Immature natural killer cell (primary cell): ENCODE measurements at places on chromosomes 6 and 20.

DNA sequence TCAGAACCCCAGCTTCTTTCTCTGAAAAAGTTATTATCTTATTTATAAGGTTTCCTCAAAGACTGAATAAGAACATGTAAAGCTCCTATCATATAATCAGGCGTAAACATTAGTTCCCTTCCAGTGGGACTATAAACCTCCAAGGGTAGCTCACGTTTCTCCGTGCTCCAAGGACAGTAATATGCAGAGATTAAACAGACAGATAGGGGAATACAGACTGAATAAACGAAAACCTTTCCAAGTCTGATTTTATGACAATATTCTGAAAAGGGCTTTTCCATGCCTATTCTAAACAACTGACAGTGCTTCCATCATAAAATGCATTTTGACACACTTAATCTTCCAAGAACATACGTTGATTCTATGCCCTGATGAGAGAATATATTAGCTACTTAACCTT lies 22.8 kb downstream of the BACH2 start:
- peak overlapping the region; percentile 64 for H3K4me3 ChIP-seq
- peaks cover 5% of the 10 kb centered on the region for H3K36me3 ChIP-seq
- peaks cover 25% of the 10 kb centered on the region for H3K4me1 ChIP-seq
- H3K27me3 ChIP-seq: peaks cover 18% of the 10 kb centered on the region
- no peak for DNase-seq
- H3K27ac ChIP-seq: peak overlapping the region; percentile 97

DNA sequence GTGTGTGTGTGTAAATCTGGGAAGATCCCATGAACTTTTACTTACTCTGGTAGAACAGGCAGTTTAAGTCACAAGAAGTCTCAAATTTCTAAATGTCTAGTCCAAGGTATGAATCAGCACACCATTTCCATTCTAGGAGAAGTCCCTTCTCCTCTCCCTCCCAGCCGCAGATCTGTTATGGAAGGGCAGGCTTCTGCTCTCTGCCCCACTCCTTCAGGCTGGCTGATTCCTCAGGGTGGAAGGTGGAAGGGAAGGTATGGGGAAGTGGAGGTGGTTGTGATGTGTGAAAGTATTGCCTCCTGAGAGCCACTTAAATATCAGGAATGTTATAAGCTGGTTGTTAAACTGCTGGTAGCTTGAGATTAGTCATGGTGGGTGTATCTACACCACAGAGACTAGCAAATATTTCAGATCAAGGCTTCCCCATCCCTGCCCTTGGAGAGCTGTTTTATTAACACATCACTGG lies 44.5 kb upstream of the LAMA4 start:
- H3K4me1 ChIP-seq: no peaks in the 10 kb centered on the region
- H3K36me3 ChIP-seq: no peaks in the 10 kb centered on the region
- no peak for DNase-seq
- peaks cover 12% of the 10 kb centered on the region for H3K27me3 ChIP-seq
- no peak overlapping the region for H3K27ac ChIP-seq
- H3K4me3 ChIP-seq: no peak overlapping the region

GRCh38 chr20:49964964-49965780 lies 17.6 kb upstream of the SNAI1 start:
- no peaks in the 10 kb centered on the region for H3K4me1 ChIP-seq
- no peaks in the 10 kb centered on the region for H3K27me3 ChIP-seq
- no peak for DNase-seq

- H3K4me3 ChIP-seq: peak overlapping the region; percentile 51
- no peaks in the 10 kb centered on the region for H3K36me3 ChIP-seq
- H3K27ac ChIP-seq: peak overlapping the region; percentile 84
- H3K27me3 ChIP-seq: no peaks in the 10 kb centered on the region
- peak; percentile 80 for DNase-seq
These were observed 31.9 kb downstream of the FOXO3 start for GRCh38 chr6:108592371-108593337.

GRCh38 chr20:25514747-25515340 lies 70.5 kb downstream of the NINL start:
- no peak for DNase-seq
- no peak overlapping the region for H3K27ac ChIP-seq
- no peak overlapping the region for H3K4me3 ChIP-seq
- peaks cover 3% of the 10 kb centered on the region for H3K27me3 ChIP-seq

DNA sequence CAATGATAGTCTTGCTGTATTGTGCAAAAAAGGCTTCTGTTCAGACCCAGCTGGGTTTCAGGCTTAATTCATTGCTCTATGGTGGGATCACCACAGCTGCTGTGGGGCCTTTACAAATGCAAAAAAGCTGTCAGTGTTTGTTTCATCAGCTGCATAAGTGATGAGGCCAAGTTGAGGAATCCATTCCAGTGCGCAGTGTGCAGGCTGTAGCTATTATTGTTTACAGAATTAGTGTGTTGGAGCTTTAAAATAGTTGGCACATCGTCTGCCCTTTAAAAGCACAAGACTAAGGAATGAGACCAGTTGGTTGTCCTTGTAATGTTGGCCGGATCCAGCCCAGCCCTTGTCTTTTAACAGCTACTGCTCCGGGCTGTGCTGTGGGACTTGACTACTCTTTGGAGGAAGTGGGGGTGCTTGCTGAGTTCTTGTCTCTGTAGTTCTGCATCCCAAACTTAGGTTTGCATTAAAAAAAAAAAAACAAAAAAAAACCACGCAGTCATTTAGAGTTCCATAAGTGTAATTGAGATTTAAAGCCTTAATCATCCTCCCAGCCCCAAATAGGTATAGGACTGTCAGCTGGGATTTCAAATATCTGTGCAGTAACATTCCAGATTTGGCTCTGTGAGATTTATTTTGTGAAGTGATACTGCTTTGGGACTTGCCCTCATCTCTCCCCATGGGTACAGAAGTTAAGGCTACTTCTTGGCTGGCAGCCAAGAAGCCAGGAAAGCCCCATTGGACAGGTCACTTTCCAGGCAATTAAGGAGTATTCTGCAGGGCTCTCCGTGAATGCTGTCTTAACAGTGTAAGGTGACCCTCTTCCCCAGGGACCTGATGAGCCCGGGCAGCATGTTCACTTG lies 19.3 kb downstream of the JARID2 start:
- peak overlapping the region; percentile 79 for H3K27ac ChIP-seq
- no peak for DNase-seq
- no peaks in the 10 kb centered on the region for H3K36me3 ChIP-seq
- peaks cover 4% of the 10 kb centered on the region for H3K27me3 ChIP-seq
- peak overlapping the region; percentile 19 for H3K4me3 ChIP-seq

- no peaks in the 10 kb centered on the region for H3K36me3 ChIP-seq
- DNase-seq: no peak
- no peak overlapping the region for H3K4me3 ChIP-seq
- H3K4me1 ChIP-seq: no peaks in the 10 kb centered on the region
- H3K27me3 ChIP-seq: no peaks in the 10 kb centered on the region
These were observed 24.5 kb upstream of the ULBP3 start for GRCh38 chr6:150093397-150093796.

DNA sequence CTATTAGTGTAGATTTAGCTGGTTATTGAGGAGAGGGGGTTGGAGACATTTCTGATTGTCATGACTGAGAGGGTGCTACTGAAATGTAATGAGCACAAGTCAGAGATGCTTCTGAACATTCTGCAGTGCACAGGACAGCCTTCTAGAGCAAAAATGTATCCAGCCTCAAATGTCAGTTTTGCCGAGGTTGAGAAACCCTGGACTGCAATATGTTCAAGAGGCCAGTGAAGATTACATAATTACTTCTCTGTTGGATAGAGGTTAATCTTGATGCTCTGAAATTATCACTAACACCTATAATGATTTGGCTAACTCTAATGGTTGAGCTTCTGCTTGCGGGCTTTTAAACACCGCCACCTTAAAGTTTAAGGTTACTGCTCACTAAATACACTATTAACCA lies 3.4 kb upstream of the DUSP22 start:
- no peak overlapping the region for H3K27ac ChIP-seq
- H3K4me1 ChIP-seq: peaks cover 30% of the 10 kb centered on the region
- no peak for DNase-seq
- H3K27me3 ChIP-seq: peaks cover 10% of the 10 kb centered on the region

GRCh38 chr20:44029848-44030230 lies 115.2 kb downstream of the TOX2 start:
- H3K4me1 ChIP-seq: peaks cover 34% of the 10 kb centered on the region
- H3K27me3 ChIP-seq: peaks cover 14% of the 10 kb centered on the region
- peaks cover 3% of the 10 kb centered on the region for H3K36me3 ChIP-seq
- DNase-seq: no peak
- H3K27ac ChIP-seq: no peak overlapping the region

- H3K4me3 ChIP-seq: no peak overlapping the region
- no peaks in the 10 kb centered on the region for H3K4me1 ChIP-seq
- DNase-seq: no peak
- no peaks in the 10 kb centered on the region for H3K36me3 ChIP-seq
These were observed 125.0 kb upstream of the CD93 start for GRCh38 chr20:23211164-23211563.

- DNase-seq: no peak
- H3K27me3 ChIP-seq: peaks cover 2% of the 10 kb centered on the region
- peaks cover 11% of the 10 kb centered on the region for H3K4me1 ChIP-seq
These were observed 80.6 kb upstream of the MBOAT1 start for GRCh38 chr6:20292905-20293304.

DNA sequence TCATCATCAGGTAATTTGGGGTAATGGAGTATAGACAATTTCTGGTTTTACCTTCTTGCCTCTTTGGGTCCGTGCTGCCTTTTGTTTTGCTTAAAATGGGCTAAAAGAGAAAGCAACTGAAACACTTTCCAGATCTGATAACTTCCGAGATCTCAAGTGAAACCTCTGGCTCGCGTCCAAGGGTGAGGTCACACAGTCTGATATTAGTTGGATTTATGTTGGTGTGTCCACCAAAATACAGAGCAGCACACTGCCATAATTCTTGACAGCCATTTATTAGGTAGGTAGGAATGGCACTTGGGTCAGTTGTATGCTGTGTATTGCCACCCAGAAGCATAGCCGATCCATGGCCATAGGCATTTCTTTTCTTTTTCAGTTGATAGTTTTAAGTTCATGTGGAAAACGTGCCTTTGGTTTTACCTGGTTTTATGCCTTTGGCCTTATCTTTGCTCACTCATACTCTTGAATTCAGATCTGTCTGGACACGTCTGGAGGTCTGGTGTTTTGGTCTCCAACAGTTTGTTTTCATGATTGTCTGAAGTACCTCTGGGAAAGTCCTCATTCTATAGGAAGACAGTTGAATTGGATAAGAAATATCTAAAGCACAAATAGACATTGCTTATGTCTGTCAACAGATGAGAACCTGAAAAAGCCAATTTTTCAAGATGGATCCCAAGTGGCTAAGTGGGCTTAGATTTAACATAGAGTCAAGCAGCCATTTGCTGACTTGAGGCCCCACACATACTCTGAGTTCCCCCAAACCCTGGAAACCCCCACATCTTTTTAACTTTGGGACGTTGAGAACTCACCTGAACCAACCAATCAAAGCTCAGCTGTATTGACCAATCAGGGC lies 320.8 kb downstream of the SOX4 start:
- H3K4me1 ChIP-seq: peaks cover 18% of the 10 kb centered on the region
- no peak for DNase-seq
- no peak overlapping the region for H3K27ac ChIP-seq

GRCh38 chr6:20335872-20336271 lies 65.8 kb upstream of the E2F3 start:
- H3K4me3 ChIP-seq: peak overlapping the region; percentile 76
- H3K27ac ChIP-seq: peak overlapping the region; percentile 83
- H3K4me1 ChIP-seq: peaks cover 13% of the 10 kb centered on the region
- H3K27me3 ChIP-seq: peaks cover 5% of the 10 kb centered on the region
- no peak for DNase-seq
- no peaks in the 10 kb centered on the region for H3K36me3 ChIP-seq

DNA sequence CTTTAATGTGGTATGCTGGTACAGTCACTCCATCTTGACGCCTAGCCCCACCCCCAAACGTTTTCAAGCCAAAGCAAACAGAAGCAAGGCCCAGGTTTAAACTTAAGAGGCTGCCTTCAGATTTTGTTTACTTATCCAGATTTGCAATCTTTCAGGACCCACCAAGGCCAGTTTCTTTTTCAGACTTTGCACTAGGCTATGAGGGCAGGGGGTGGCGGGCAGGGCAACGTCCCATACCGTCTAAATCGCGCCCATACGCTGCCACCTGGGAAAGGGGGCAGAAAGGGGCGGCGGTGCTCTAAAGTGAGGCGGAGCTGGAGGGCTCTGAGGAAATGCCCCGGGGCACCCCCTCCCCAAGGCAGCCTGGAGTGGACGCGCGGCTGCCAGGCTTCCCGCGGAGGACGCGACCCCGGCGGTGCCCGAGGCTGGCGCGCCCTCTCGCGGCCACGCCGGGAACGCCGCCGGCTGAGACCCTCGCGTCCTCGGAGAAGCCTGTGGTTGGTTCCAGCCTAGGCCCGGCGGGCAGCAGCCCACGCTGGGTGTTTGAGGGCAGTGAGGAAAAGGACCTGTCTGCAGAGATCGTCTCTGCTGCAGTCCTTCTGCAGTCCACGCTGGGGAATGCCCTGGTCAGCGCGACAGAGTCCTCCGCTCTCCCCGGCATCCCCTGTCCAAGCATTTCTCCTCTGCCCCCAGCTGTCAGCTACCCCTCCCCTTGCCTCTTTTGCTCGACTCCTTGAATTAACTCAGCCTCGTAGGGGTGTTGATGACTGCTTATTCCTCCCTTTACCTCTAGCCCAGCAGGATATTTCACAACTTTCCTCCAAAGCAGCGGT lies 129.2 kb upstream of the PRND start:
- peak; percentile 38 for DNase-seq
- H3K4me1 ChIP-seq: peaks cover 8% of the 10 kb centered on the region
- H3K27me3 ChIP-seq: peaks cover 3% of the 10 kb centered on the region
- H3K27ac ChIP-seq: no peak overlapping the region
- H3K4me3 ChIP-seq: peak overlapping the region; percentile 62

DNA sequence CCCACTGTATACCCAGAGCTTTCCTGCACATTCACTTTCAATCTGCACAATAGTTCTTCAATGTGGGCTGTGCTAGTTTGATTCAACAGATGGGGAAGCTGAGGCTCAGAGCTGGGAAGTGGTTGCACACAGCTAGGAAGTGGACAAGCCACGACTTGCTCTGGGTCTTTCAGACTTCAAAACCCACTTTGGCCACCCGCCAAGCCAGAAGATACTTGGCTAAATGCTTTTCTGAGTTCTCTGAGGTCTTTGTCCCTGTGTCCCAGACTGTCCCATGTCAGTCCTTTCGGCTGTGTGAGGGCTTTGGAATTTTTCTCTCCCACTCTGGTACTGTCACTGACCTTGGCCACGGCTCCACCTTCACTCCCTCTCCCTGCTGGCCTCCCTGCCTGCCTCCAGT lies 10.6 kb downstream of the PDYN start:
- peaks cover 9% of the 10 kb centered on the region for H3K27me3 ChIP-seq
- no peak overlapping the region for H3K4me3 ChIP-seq
- DNase-seq: no peak
- no peaks in the 10 kb centered on the region for H3K36me3 ChIP-seq
- no peaks in the 10 kb centered on the region for H3K4me1 ChIP-seq
- H3K27ac ChIP-seq: no peak overlapping the region

DNA sequence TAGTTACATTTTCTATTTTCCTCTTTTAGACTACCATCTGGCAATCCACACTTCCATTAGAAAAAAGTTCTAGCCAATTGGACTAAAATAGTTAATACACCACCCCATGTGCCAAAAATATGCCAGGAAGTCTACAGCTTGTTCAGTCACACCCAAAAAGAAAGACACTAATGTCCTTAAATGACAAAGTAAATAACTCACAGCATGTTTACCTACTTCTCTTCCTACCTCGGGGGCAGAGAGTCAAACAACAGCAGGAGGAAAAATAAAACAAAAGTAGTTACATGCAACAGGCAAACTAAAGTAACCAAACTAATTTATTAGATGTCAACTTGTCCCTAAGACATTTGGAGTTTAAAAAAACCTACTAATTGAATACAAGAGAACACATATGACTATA lies 57.0 kb downstream of the UBE3D start:
- no peak for DNase-seq
- no peak overlapping the region for H3K4me3 ChIP-seq
- H3K4me1 ChIP-seq: peaks cover 5% of the 10 kb centered on the region
- H3K27ac ChIP-seq: no peak overlapping the region

- H3K4me3 ChIP-seq: no peak overlapping the region
- no peaks in the 10 kb centered on the region for H3K27me3 ChIP-seq
- no peaks in the 10 kb centered on the region for H3K36me3 ChIP-seq
These were observed 12.2 kb downstream of the TOP1 start for GRCh38 chr20:41040855-41041254.
